ENCODE measurements at places on chromosomes 7 and 10.

DNA sequence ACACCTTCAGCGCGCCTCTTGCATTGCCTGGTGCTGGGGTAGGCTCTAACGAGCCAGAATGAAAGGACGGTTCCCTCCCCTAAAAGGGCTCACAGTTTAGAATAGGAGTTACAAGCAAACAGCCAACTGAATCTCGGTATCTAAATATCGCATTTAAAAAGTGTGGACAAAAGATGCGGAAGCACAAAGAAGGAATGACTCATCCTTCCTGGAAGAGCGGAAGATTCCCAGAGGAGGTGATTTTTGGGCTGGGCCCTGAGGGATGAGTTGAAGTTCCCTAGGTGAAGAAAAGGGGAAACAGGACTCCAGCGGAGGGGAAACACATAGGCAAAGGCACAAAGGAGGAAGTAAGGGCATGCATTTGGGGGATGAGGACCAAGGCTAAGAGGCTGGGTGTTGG lies 29.9 kb downstream of the SRRM3 start:
- peak; percentile 4 for DNase-seq

GRCh38 chr10:20276127-20276979 lies 460.1 kb downstream of the PLXDC2 start:
- peak; percentile 29 for DNase-seq

GRCh38 chr10:79292891-79293746 lies 54.1 kb upstream of the PPIF start:
- DNase-seq = no peak

- DNase-seq = peak; percentile 91
Observed at GRCh38 chr7:45881759-45882464, 6.4 kb upstream of the IGFBP1 start.

- DNase-seq = no peak
Observed at GRCh38 chr10:58913717-58914116, 262.7 kb upstream of the PHYHIPL start.
